ENCODE measurements at places on chromosomes 2 and 18. TPM values are rescaled to one million over a fixed set of nuclear protein-coding genes. Genes with fewer than 3 reads are reported as not detected.

- no peak for DNase-seq
Observed at GRCh38 chr2:216319771-216320170, 52.5 kb downstream of the MARCHF4 start.

DNA sequence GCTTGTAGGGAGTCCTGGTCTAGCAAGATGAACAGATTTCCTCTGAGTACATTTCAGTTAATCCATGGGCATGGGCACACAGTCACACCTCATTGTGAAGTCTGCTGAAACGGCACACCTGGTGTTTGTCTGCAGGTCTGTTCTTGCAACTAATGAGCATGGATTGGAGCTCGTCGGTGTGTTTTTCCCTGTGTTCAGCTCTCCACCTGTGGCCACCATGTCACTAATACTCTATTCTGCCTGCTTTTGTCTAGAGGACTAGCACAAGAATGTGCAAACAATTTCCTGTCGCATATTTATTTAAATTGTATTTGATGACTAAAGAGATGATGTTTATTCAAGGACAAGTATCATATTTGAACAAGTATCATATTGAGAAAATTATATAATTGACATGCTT lies 24.5 kb upstream of the PPP4R1 start:
- DNase-seq = no peak

DNA sequence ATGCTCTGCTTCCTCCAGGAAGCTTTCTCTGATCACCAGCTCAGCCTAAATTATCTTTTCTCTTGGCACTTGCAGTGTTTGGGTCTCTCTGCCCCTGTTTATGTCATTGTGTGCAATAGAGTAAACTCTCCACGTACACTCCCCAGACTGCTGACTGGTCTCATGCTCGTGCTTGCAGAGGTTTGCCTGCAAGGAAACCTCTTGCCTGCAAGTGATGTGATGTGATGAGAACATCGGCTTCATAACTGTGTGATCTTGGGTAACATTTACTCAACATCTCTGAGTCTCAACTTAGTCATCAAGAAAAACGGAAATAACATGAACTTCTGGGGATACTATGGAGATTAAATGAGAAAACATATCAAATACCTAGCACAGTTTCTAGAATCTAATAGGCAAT lies 92.3 kb downstream of the BIN1 start:
- no peak for DNase-seq

GRCh38 chr2:139992711-139993345 lies 1212.6 kb upstream of the NXPH2 start:
- no peak for DNase-seq

- DNase-seq = no peak
Observed at GRCh38 chr2:211371465-211371864, 815.1 kb downstream of the CPS1 start.

PDE6D gene
- 68.2 TPM for total RNA-seq

GRCh38 chr2:207181526-207182274 lies 16.0 kb upstream of the KLF7 start:
- DNase-seq = no peak

SERPINB3 gene
- total RNA-seq = not detected

- DNase-seq = no peak
Observed at GRCh38 chr2:75954761-75955160, 244.0 kb upstream of the GCFC2 start.

DNA sequence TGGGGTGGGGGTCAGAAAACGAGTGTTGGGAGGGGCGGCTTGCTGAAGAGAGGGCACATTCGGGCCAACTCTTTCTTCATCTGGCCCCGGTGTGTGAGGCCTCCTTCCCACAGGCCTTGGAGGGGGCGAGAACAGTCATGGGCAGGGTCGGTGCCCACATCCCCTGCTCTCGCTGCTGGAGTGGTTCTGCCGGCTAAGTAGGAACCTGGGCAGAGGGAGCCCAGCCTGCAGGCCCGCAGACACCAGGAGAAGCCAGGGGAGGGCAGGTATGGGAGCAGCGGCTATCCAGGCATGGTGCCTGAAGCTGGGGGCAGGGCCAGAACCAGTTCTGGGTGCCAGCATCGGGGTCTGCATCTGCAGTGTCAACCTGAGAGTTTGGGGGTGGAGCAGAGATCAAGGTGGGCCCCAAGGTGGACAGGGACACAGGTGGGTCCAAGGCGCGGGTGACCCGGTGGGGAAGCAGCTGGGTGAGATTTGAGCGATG lies 46.6 kb upstream of the HPCAL1 start:
- no peak for DNase-seq

- no peak for DNase-seq
Observed at GRCh38 chr18:55246278-55246677, 287.0 kb upstream of the CCDC68 start.

PECR gene
- 11.2 TPM for total RNA-seq

GRCh38 chr2:121003391-121003790 lies 267.7 kb downstream of the GLI2 start:
- no peak for DNase-seq

LRP2 gene
- not detected for total RNA-seq

FOXI3 gene
- total RNA-seq = not detected

TCF23 gene
- not detected for total RNA-seq

All from G401 (cell line).